Mesothelial cell of epicardium (in vitro differentiated cells): ENCODE measurements at places on chromosomes 13 and 19.
A peak's percentile ranks its signal among the peaks of the same experiment; 100 is the strongest.

DNA sequence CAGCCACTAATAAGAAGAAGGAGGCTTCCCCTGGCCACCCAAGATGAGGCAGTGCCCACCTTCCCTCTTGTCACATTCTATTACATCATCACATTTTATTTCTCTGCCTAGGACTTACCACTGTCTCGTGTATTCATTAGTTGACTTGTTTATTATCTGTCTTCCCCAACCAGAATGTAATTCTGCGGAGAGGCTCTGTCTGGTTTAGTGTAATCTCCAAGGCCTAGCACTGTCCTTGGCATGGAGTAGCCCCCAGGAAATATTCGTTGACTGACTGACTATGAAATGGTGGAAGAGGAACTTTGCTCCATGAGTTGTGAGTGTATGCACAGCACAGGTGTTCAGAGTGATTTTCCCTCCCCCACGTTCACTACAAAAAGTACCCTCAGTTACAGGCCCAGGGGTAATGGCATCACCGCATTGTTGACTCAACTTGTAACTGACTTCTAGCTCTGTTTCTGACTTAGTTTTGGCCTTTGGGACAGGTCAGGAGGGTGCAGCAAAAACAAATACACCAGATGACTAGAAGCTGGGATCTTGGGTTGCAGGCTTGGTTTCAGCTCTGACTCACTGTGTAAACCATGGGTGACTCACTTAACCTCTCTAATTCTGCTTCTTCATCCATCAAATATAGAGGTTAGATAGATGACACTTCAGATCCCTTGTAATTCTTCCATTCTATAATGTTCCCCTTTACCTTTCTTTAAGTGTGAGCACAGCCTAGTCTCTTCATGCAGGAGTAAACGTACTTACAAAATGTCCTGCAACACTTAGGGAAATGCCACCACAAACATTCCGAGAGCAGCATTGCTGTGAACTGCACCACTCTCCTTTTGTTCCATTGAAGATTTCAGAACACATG, 229.7 kb downstream of the KCNRG start:
- no peak for DNase-seq

DNA sequence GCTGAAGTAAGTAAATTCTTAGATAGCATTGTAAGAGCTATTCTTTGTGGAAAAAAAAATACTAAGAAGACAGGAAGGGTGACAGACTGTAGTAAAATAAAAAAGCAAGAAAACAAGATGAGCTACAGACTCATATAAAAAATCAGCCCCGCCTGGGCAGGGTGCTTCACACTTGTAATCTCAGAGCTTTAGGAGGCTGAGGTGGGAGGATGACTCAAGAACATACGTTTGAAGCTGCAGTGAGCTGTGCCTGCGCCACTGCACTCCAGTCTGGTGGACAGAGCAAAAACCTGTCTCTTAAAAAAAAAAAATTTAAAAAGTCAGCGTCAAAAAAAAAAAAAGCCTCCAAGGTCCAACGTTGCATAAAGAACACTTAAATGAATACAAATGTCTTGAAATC, 102.1 kb downstream of the VWA8 start:
- DNase-seq, result no peak

DNA sequence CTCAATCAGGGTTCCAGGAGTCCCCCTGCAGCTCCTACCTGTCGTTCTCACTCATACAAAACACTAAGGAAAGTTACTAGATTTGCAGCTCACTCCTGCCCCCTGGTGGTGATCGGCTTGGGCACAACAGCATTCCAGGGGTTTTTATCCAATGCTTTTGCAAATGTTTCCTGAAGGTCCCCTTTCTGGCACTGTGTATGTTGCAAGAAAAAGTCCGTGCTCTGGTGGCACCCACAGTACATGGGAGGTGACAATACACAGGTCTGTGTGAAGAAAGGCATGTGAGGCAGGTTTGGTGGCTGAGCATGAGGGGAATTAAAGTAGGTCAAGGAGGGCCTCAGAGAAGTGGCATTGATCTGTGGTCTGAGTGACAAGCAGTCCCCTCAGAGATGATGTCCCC, 8.6 kb upstream of the TYK2 start:
- peak; percentile 94 for DNase-seq

GRCh38 chr19:50601407-50602088, 33.3 kb upstream of the LRRC4B start:
- DNase-seq, result no peak
